Heart left ventricle (tissue), 16 donors: ENCODE measurements at places on chromosomes 5 and 9. TPM values are rescaled to one million over a fixed set of nuclear protein-coding genes. Genes with fewer than 3 reads are reported as not detected.

- no peak overlapping the region for H3K27ac ChIP-seq
- H3K4me3 ChIP-seq: no peak overlapping the region
- DNase-seq: no peak
Observed at GRCh38 chr9:37919956-37920335, 16.0 kb upstream of the SLC25A51 start.

DNA sequence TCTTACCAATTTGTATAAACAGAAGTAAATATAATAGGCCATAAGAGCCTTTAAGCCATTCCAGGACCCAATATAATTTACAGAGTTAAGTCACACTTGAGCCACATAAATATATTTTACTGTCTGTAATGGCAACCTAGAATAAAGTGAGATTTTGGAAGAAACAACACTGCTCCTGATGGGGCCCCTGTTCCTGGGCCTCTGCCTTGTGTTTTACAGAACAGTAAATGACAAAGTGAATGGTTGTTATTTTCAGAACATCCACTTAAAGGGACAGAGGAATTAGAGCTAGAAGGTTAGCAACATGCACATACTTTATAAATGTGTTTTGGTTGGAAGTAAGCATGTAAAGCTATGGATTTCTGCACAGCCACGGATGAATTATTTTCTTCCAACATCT lies 3.6 kb downstream of the PTGER4 start:
- peak overlapping the region; percentile 86 for H3K4me3 ChIP-seq
- H3K4me1 ChIP-seq: peaks cover 11% of the 10 kb centered on the region
- H3K36me3 ChIP-seq: no peaks in the 10 kb centered on the region
- peak overlapping the region; percentile 76 for H3K27ac ChIP-seq
- no peaks in the 10 kb centered on the region for H3K27me3 ChIP-seq

The SOWAHA gene
- polyA plus RNA-seq: 0.08 TPM

DNA sequence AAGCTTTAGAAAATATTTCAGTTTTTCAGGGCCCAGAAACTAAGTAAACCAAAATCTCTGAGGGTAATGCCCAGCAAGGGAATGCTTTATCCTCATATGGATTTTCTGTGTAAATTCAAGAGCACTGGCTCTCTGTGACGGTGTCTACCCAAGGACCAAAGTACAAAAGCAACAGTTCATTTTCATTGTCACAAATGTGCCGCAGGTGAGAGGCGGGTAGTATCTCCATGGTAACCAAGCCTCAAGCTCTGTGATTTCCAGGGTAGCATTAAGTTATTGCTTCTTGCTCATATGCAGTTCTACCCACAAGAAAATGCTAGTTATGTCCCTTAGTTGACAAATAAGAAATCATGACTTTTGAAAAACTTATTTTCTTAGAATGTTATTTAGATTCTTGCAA lies 164.3 kb downstream of the MTRR start:
- DNase-seq: no peak
- H3K4me3 ChIP-seq: no peak overlapping the region
- no peaks in the 10 kb centered on the region for H3K4me1 ChIP-seq
- H3K27me3 ChIP-seq: no peaks in the 10 kb centered on the region
- no peak overlapping the region for H3K27ac ChIP-seq

GRCh38 chr5:50807661-50808060 lies 141.2 kb downstream of the PARP8 start:
- no peak for DNase-seq
- H3K4me3 ChIP-seq: no peak overlapping the region
- H3K4me1 ChIP-seq: no peaks in the 10 kb centered on the region
- no peak overlapping the region for H3K27ac ChIP-seq

DNA sequence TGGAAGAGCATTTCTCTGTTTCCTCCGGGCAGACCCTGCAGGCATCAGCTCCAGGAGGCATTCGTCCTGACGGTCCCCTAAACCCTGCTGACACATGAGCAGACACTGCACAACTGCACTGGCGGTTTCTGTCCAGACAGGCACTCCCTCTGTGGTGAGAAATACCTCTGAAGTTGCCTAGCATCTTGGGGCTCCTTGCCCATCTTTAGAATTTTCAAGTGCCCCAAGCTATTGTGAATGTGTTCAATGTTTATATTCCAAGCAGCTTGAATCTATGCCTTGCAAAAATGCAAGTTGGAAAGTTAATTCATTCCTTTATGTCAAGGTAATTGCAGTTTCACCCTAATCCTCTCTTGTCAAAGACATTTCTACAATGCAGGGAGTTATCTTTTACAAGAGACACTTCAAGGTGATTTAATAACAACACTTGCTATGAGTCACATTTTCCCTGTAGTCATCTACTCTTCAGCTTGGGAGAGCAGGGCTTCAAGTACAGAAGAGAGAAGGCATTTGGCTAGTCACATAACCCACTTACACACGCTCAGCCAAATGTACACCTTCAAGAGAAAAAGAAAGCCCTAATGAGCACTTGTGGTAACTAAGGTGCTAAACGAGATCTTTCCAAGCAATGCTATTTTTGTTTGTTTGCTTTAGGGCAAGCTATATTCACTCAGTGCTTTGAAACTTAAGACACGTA lies 302.5 kb downstream of the MLLT3 start:
- no peak overlapping the region for H3K4me3 ChIP-seq
- H3K27me3 ChIP-seq: no peaks in the 10 kb centered on the region
- H3K36me3 ChIP-seq: no peaks in the 10 kb centered on the region
- no peak overlapping the region for H3K27ac ChIP-seq
- no peak for DNase-seq
- H3K4me1 ChIP-seq: no peaks in the 10 kb centered on the region

DNA sequence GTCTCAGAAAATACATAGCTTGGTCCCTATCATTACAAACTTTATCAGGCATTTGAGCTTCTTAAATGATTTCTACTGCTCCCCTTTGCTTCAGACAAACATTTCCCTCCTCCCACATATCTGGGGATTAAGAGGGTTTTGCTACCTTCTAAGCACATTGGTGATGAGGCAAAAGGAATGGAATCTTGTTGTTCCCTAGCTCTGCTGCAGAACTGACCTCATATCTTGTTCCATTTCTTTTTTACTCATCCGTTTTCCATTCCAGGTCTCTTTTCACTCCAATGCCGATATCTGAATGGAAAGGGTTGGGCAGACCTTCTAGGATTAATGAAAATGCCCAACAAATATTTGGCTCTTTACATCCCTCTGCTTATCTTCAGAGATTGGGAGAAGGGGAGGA lies 444.6 kb downstream of the ZNF608 start:
- no peak overlapping the region for H3K4me3 ChIP-seq
- H3K27ac ChIP-seq: no peak overlapping the region
- H3K36me3 ChIP-seq: no peaks in the 10 kb centered on the region
- H3K27me3 ChIP-seq: no peaks in the 10 kb centered on the region
- H3K4me1 ChIP-seq: peaks cover 15% of the 10 kb centered on the region
- no peak for DNase-seq

DNA sequence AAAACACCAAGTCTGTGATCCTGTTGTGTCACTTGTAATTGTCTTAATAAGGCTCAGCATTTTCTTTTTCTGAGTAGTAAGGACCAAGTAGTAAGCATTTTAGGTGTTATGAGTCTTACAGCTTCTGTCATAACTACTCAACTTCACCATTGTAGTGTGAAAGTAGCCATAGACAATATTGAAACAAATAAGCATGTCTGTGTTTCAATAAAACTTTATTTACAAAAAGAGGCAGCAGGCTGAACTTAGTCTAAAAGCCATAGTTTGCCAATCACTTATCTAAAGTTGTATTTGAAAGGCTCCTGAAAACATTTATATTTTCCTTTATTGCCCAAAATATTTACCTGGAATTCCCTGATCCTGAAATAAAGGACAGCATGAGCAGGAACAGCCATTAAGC lies 796.1 kb downstream of the CDH12 start:
- no peak overlapping the region for H3K4me3 ChIP-seq
- no peaks in the 10 kb centered on the region for H3K27me3 ChIP-seq
- DNase-seq: no peak
- H3K4me1 ChIP-seq: no peaks in the 10 kb centered on the region
- H3K36me3 ChIP-seq: no peaks in the 10 kb centered on the region

DNA sequence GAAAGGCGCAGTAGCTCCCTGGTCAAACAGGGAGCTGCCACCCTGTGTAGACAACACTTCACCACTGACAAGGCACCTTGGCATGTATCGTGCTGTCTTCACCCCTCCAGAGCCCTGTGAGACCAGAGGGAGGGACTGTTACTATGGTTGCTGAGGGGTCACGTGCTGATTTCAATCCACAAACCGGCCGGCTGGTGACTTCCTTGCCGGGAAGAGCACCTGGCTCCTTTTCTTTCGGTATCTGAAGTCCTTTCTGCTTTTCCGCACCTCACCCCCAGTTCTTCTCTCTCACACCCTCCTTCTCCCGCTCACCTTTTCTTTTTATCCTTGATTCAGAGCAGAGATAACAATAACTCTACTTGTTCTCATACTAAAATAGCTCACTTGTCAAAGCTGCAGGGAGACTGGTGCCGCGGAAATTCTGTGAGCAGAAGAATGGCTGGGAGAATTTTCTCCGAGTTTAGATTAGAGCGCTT lies 327.2 kb downstream of the ZSWIM6 start:
- H3K36me3 ChIP-seq: no peaks in the 10 kb centered on the region
- H3K27me3 ChIP-seq: no peaks in the 10 kb centered on the region
- H3K27ac ChIP-seq: peak overlapping the region; percentile 64
- no peaks in the 10 kb centered on the region for H3K4me1 ChIP-seq
- H3K4me3 ChIP-seq: peak overlapping the region; percentile 36

The SLC6A3 gene
- 0.06 TPM for polyA plus RNA-seq

DNA sequence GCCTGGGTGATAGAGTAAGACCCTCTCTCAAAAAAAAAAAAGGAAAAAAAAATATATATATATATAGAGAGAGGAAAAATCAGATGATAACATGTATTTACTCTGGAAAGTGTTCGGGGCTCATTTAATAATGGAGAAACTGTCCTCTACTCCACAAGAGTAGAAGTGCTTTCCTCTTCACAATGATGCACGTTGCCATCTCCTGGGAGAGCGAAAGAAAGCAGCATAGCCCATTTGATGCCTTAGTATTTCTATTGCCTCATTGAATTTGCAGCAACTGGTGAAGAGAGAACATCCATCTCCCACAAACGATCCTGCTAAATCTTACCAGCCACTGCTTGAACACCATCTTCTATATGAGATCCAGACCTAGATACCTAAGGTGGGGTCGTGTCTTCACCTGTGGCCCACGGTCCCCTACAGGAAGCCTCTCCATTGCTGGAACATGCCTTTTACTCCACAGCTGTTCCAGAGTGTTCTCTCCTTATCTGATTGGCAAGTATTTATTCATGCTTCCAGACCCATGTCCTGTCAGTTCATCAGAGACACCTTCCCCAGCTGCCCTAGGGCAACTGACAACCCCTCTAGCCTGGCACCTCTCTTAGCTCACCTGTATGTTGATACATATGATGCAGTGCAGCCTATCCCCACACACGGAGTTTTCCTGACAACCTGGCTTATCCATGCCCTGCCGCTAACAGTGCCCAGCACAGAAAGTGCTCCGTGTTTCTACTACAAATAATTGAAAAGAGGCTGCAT lies 115.3 kb downstream of the MARCHF11 start:
- H3K27me3 ChIP-seq: no peaks in the 10 kb centered on the region
- no peaks in the 10 kb centered on the region for H3K4me1 ChIP-seq
- H3K36me3 ChIP-seq: no peaks in the 10 kb centered on the region
- H3K4me3 ChIP-seq: no peak overlapping the region

The PROB1 gene
- 18.9 TPM for polyA plus RNA-seq

The MLANA gene
- not detected for polyA plus RNA-seq

DNA sequence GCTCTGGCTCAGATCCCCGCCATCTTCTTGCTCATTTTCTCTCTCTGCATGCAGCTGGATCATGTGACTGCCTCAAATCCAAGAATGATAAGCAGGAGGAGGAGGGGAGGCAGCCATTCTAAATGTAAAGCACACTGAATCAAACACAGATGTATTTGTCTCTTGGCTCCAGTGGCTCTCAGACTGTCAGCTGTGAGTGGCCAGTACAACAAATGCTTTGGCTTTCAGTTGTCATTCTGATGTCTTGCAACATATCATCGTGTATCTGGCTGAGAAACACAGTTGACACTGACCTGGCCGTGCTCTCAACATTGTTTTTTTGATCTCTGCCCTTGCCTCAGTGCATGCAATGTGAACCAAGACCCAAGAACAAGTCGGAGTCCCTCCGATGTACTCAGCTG lies 233.1 kb downstream of the ADAMTSL1 start:
- DNase-seq: no peak
- H3K4me3 ChIP-seq: no peak overlapping the region
- no peaks in the 10 kb centered on the region for H3K27me3 ChIP-seq

The NUTM2G gene
- not detected for polyA plus RNA-seq

DNA sequence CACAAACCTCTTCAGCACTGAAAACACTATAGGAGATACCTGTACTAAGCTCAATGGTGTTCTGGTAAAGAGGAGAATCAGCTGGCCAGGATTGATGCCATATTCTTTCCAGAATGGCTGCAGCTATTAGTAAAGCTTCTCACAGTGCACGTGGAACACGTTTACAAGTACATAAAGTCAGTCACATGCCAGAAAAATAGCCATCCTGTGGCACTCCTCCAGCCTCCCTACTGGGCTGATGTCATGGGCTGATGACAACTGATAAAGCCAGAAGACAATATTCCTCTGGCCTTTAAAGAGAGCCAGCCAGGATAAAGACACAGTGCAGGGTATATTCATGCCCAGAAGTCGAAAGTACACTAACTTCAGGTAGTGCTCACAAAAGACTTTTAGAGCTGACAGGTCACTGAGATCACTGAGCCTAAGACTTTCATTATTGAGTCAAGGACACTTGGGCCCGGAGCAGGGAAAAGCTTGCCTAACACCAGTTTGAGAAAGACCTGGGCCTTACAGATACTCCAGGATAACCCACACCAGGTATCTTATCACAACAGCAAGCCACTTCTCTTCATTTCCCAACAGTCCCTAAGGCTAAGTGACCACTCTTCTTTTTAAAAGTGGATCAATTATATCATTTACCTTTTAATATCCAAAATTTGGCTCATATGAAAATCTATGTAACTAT lies 29.4 kb downstream of the ABITRAM start:
- no peaks in the 10 kb centered on the region for H3K27me3 ChIP-seq
- H3K4me1 ChIP-seq: peaks cover 22% of the 10 kb centered on the region
- DNase-seq: no peak
- H3K27ac ChIP-seq: peak overlapping the region; percentile 5
- no peaks in the 10 kb centered on the region for H3K36me3 ChIP-seq
- no peak overlapping the region for H3K4me3 ChIP-seq

The LTC4S gene
- 13.8 TPM for polyA plus RNA-seq

GRCh38 chr5:147648597-147648996 lies 133.9 kb downstream of the JAKMIP2 start:
- no peaks in the 10 kb centered on the region for H3K36me3 ChIP-seq
- H3K4me1 ChIP-seq: no peaks in the 10 kb centered on the region
- no peak overlapping the region for H3K27ac ChIP-seq
- no peak overlapping the region for H3K4me3 ChIP-seq
- no peak for DNase-seq

The IRX4 gene
- 13.1 TPM for polyA plus RNA-seq

The IL5 gene
- polyA plus RNA-seq: not detected

GRCh38 chr5:146758938-146759337 lies 119.6 kb downstream of the PPP2R2B start:
- no peak overlapping the region for H3K4me3 ChIP-seq
- no peaks in the 10 kb centered on the region for H3K36me3 ChIP-seq
- H3K4me1 ChIP-seq: no peaks in the 10 kb centered on the region
- no peaks in the 10 kb centered on the region for H3K27me3 ChIP-seq
- no peak overlapping the region for H3K27ac ChIP-seq

GRCh38 chr5:85453026-85453349 lies 1068.3 kb upstream of the EDIL3 start:
- H3K4me3 ChIP-seq: no peak overlapping the region
- DNase-seq: no peak
- no peaks in the 10 kb centered on the region for H3K4me1 ChIP-seq
- H3K27me3 ChIP-seq: no peaks in the 10 kb centered on the region

- no peaks in the 10 kb centered on the region for H3K36me3 ChIP-seq
- no peak overlapping the region for H3K4me3 ChIP-seq
Observed at GRCh38 chr9:8261737-8262136, 462.2 kb upstream of the DMAC1 start.

The EPB41L4A gene
- polyA plus RNA-seq: 6.4 TPM
